ENCODE measurements at places on chromosomes 11 and 22. TPM values are rescaled to one million over a fixed set of nuclear protein-coding genes. Genes with fewer than 3 reads are reported as not detected.

GRCh38 chr11:130850185-130850944 lies 65.9 kb downstream of the SNX19 start:
- no peak for DNase-seq

GRCh38 chr11:35605706-35606105 lies 12.6 kb upstream of the FJX1 start:
- DNase-seq: peak; percentile 54

- DNase-seq: no peak
These were observed 5.2 kb downstream of the SIK3 start for GRCh38 chr11:117092951-117093590.

DNA sequence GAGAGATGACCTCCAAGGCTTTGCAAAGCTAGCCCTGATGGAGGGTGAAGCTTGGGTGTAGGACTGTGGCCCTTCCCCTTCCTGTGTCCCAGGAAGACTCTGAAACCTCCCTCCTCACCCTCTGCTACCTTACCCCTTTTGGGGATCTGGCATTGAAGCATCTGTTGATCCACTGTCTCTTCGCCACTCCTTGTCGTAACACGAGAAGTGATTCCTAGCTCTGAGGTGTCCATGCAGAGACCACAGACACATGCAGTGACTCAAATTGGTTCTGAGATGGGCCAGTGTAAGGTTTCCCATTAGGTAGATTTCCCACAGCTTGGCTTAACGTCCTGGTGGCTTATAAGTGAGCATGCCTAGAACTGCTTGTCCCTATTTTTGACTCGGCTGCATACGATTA lies 101.4 kb downstream of the ZBTB16 start:
- DNase-seq: no peak

DNA sequence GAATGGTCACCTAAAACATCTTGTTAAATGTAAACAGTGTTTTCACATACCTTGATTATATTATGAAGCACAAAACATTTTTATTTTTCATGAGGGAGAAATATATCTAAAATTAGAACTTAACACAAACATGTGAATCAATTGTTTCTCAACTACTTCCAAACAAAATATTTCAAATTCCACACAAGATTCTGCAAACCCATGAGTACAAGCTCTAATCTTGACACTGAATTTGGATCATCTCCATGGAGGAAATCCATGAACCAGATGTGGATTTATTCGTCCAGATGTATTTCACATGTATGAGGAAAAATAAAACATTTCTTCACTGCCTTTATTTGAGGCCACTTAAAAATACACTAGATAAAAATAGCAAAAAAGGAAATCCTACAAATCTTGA lies 184.2 kb downstream of the SBF2 start:
- peak; percentile 95 for DNase-seq

- no peak for DNase-seq
These were observed 30.4 kb upstream of the SHANK2 start for GRCh38 chr11:71282581-71283351.

DNA sequence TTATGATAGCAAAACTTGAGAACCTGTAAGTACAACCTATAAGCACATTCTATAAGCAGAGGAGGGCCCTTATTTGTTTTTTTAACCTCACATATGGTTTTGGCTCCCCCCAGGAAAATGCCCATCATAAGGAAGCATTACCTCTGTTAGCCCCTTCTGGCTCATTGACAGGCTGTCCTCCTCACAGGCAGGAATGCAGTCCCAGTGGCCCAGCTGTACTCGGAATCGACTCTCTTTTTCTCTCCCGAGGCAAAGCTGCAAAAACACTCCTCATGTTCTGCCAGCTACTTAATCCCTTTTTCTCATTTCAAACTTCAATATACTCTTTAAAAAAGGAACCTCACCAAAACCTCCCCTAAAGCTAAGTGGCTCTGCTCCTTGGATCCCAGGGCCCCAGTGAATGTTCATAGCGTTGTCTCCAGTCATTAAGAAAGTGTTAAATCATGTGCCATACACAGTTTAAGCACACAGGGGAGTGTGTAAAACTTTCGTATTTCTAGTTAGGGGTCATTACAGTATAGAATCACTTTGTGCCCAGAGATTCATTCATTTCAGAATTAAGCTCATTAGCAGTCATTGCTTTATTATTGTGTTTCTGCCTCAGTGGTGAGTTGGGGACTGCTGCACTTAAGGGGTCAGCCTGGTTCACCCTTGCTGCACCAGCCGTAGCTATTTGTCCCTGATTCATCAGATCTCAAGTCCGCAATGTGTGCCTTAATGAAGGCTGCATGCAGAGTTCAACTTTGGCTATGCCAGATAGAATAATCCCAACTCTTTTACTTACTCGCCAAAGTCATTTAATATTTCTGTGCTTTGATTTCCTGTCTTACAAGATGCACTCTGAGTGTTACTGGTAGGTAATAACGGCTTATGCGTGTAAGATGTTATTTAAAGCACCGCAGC lies 57.6 kb downstream of the JRKL start:
- no peak for DNase-seq

- DNase-seq: no peak
These were observed 64.2 kb downstream of the ADAMTS15 start for GRCh38 chr11:130512662-130513061.

- no peak for DNase-seq
These were observed 84.2 kb downstream of the FDX1 start for GRCh38 chr11:110513846-110514437.

DNA sequence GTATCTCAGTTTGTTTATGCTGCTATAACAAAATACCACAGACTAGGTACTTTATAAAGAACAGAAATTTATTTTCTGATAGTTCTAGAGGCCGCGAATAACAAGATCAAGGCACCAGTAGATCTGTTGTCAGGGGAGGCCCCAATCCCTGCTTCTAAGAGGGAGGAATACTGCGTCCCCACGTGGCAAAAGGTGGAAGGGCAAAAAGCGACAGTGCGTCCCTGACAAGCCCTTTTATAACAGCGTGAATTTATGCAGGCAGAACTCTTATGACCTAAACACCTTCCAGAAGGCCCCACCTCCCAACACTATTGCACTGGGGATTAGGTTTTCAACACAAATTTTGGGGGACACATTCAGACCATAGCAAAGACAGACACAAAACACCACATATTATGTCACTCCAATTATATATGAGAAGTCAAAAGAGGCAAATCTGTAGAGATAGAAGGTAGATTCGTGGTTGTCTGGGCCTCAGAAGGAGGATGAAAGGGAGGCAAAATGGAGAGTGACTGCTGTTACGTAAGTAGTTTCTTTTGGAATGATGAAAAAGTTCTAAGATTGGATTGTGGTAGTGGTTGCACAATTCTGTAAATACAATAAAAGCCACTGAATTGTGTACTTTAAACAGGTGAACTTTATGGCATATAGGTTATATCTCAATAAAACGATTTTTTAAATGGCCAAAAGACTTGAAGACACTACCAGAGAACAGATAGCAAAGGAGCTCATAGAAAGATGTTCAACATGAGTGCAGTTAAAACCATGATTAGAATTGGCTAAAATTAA lies 30.1 kb upstream of the TNRC6B start:
- no peak for DNase-seq

DNA sequence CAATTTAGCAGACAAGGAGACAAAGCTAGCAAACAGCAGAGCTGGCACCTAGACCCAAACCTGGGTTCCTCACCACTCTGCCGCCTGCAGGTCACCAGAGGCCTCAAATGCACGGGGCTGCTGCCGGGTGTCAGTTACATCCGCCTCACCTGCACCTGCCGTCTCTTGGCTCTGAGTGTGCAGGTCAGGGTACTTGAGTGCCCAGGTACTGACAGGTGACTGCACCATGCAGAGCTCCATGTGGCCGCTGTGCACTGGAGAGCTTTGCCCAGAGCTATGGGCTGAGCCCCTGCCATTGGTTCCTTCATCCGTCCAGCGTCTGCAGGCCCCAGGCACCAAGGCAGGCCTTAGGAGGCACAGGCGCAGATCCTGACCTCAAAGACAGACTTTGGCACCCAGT lies 35.0 kb downstream of the PDGFB start:
- no peak for DNase-seq

DNA sequence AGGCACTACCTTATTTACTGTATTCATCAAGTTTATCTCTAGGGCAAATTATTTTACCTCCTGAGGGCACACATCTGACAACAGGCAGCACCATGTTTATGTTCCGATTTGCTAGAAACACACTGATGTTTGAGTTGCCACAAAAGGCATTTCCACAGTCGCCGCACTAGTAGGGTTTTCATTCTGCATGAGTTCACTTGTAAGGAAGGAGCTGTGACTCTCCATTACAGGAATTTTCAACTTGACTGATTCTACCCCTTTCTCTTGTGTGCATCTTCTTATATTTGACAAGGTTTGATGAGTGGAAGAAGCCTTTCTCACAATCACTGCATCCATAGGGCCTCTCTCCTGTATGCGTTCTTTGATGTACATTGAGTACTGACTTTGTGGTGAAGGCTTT lies 455.9 kb upstream of the CNTN5 start:
- no peak for DNase-seq

- no peak for DNase-seq
These were observed 304.3 kb upstream of the NCAM1 start for GRCh38 chr11:112656772-112657428.

- no peak for DNase-seq
These were observed 216.4 kb downstream of the GRM5 start for GRCh38 chr11:88849368-88849767.

DNA sequence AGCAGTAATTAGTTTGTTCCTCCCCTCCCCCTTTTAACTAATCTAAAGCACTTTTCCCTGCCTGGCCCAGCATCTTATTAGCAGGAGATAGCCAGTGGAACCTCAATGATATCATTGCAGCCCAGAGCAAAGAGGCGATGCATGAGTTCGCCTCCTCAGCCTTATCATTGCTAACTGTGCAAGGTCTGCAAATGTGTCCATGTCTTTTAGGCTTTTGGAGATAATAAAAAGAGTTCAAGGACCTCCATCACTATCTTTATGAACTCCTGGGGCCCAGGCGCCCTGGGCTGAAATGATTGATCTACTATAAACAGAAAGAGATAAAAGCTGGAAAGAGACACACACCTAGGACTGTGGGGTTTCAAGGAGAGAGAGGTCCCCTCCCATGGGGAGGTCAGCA lies 124.2 kb upstream of the TBCEL start:
- DNase-seq: no peak

DNA sequence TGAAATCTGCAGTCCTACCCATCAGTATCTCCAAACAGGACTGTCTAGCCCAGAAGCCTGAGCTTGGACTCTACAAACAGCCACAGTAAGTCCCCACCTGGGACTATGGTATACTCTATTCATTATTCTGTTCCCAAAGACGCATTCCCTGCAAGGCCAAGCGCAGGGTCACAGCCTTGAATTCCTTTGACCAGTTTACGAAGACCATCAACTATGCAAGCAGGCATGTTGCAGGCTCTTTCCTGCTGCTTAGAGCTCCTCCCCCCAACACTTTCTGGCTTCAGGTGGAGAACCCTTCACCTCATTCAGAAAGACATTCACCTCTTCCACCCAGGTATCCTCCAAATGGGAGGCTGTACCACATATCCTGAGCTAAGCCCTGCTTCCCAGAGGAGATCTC lies 62.5 kb downstream of the TIMP3 start:
- DNase-seq: no peak

- no peak for DNase-seq
These were observed 383.2 kb upstream of the ARHGAP42 start for GRCh38 chr11:100303897-100304296.

- DNase-seq: no peak
These were observed 136.5 kb downstream of the TRIM29 start for GRCh38 chr11:120001178-120002090.

DNA sequence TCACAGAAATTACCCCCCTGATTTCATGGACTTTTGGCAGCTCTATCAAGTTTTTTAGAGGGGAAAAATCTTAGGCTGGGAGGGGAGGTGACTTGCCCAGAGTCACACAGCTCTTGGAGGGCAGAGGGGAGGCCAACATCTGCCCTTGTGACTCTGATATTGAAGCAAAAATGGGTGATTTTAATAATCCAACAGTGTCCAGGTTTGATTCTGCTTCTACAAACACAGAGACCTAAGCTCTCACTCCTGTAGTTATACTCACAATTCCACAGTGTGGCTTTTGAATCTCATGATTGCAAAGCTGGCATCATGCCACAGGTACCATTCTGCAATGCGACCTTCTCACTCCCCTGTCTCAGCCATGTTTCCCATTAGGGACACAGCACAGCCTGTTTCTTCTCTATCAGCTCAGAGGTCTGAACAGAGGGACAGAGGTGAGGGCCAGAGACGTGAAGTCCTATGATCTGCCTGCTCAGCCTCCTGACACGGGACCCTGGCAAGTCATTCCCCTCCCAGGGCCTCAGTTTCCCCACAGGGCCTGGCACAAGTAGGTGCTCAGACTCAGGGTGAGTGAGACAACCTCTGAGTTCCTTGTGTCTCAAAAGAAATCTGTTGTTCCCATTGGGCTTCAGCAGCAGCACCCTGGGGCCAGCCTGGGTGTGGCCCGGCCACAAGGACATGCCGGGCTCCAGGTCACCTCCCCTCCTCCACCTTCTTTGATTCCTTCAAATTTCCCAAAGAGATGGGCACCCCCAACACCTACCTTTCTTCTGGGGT lies 766 bp downstream of the APOL2 start:
- DNase-seq: no peak

GRCh38 chr22:37503850-37504249 lies 15.4 kb downstream of the CARD10 start:
- no peak for DNase-seq

GRCh38 chr11:73376160-73376802 lies at the start of gene RELT:
Gene RELT (plus strand): TSS chr11:73376399. CDS start chr11:73389137, 12,738 bp downstream.
- peak; percentile 67 for DNase-seq

DNA sequence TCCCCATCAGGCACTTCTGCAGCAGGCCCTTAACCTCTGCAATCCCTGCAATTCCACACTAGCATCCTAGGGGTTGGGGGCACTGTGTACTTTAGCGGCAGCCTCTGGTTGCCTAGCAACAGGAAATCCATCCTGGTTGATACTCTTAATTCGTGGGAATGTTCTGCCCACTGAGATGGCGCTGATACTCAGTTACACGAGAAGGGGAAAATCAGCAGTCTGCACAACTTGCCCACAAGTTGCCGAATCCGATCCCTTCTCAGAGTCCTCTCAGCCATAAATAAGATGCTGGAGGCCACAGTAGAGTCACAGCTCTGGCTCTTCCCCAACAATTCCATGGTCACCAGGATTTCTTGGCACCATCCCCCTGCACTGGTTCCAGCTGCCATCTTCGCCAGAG lies 57.6 kb upstream of the CRYBB3 start:
- DNase-seq: no peak

The APOBEC3F gene
- 2.8 TPM for polyA plus RNA-seq

The CNGA4 gene
- 0.15 TPM for polyA plus RNA-seq

The PPARA gene
- 22.8 TPM for polyA plus RNA-seq

The KIRREL3 gene
- 0.80 TPM for polyA plus RNA-seq

The LRRC75B gene
- polyA plus RNA-seq: 6.2 TPM

The PPME1 gene
- 40.6 TPM for polyA plus RNA-seq

The SCGB1A1 gene
- polyA plus RNA-seq: not detected

The LRRC56 gene
- polyA plus RNA-seq: 7.3 TPM

Measured in forelimb muscle (tissue), 1 donor.